Stimulated activated CD8-positive, alpha-beta memory T cell treated with anti-CD3 and anti-CD28 coated beads, Interleukin-15, amount 100 ng/mL, for 24 hours (primary cell): ENCODE measurements at places on chromosomes 2 and 18.

- DNase-seq, result no peak
Observed at GRCh38 chr2:9330612-9331270, 92.6 kb downstream of the ITGB1BP1 start.

GRCh38 chr18:73852789-73853549 is 294.7 kb downstream of the FBXO15 start:
- DNase-seq, result no peak

- no peak for DNase-seq
Observed at GRCh38 chr2:179302764-179303571, 38.3 kb upstream of the SESTD1 start.

GRCh38 chr2:5121121-5121520 is 571.1 kb upstream of the SOX11 start:
- no peak for DNase-seq
